ENCODE measurements at places on chromosomes 7 and 10. TPM values are rescaled to one million over a fixed set of nuclear protein-coding genes. Genes with fewer than 3 reads are reported as not detected.

SLC16A9 gene
- polyA plus RNA-seq, result 1.8 TPM

SFRP4 gene
- 0.36 TPM for polyA plus RNA-seq

PRSS37 gene
- 1.6 TPM for polyA plus RNA-seq

TMEM140 gene
- polyA plus RNA-seq, result not detected

LDB3 gene
- 2.1 TPM for polyA plus RNA-seq

IGF2BP3 gene
- not detected for polyA plus RNA-seq

TPST1 gene
- 27.8 TPM for polyA plus RNA-seq

TEX36 gene
- not detected for polyA plus RNA-seq

KLF14 gene
- polyA plus RNA-seq, result not detected

SEC61A2 gene
- polyA plus RNA-seq, result 44.2 TPM

PON2 gene
- polyA plus RNA-seq, result 50.9 TPM

DEPP1 gene
- 9.9 TPM for polyA plus RNA-seq

OR6V1 gene
- 1.2 TPM for polyA plus RNA-seq

OR2A12 gene
- polyA plus RNA-seq, result not detected

ERVW-1 gene
- 1.5 TPM for polyA plus RNA-seq

ASZ1 gene
- not detected for polyA plus RNA-seq

FXYD4 gene
- not detected for polyA plus RNA-seq

GHRHR gene
- not detected for polyA plus RNA-seq

BMPER gene
- polyA plus RNA-seq, result 10.9 TPM

LIPK gene
- not detected for polyA plus RNA-seq

EPO gene
- polyA plus RNA-seq, result not detected

IDE gene
- polyA plus RNA-seq, result 10.5 TPM

CALY gene
- 13.9 TPM for polyA plus RNA-seq

SAP25 gene
- not detected for polyA plus RNA-seq

MYL10 gene
- not detected for polyA plus RNA-seq

CYP2C18 gene
- polyA plus RNA-seq, result 5.4 TPM

MOGAT3 gene
- not detected for polyA plus RNA-seq

RHBDD2 gene
- 209 TPM for polyA plus RNA-seq

SPDYE2 gene
- not detected for polyA plus RNA-seq

DOCK4 gene
- 8.9 TPM for polyA plus RNA-seq

HIF1AN gene
- 2.3 TPM for polyA plus RNA-seq

TRIM50 gene
- polyA plus RNA-seq, result not detected

DDC gene
- polyA plus RNA-seq, result 7.0 TPM

CACNA2D1 gene
- polyA plus RNA-seq, result 3.9 TPM

ZNF804B gene
- 0.08 TPM for polyA plus RNA-seq

CTAGE4 gene
- not detected for polyA plus RNA-seq

FAM131B gene
- polyA plus RNA-seq, result 0.35 TPM

LRRN3 gene
- polyA plus RNA-seq, result 457 TPM

CRYGN gene
- polyA plus RNA-seq, result not detected

ACTL6B gene
- polyA plus RNA-seq, result 15.7 TPM

POU6F2 gene
- 4.6 TPM for polyA plus RNA-seq

RBP3 gene
- polyA plus RNA-seq, result not detected

SORCS3 gene
- polyA plus RNA-seq, result 5.0 TPM

HMX2 gene
- not detected for polyA plus RNA-seq

ARHGEF5 gene
- polyA plus RNA-seq, result not detected

IDI2 gene
- polyA plus RNA-seq, result not detected

PDE1C gene
- 31.3 TPM for polyA plus RNA-seq

POLR1F gene
- polyA plus RNA-seq, result 30.0 TPM

TMEM236 gene
- polyA plus RNA-seq, result 0.13 TPM

HTR5A gene
- 79.7 TPM for polyA plus RNA-seq

AMZ1 gene
- 0.36 TPM for polyA plus RNA-seq

THNSL1 gene
- 21.8 TPM for polyA plus RNA-seq

TAC1 gene
- 336 TPM for polyA plus RNA-seq

TRPV5 gene
- polyA plus RNA-seq, result not detected

CALML3 gene
- 0.17 TPM for polyA plus RNA-seq

CPN1 gene
- polyA plus RNA-seq, result not detected

SLC13A1 gene
- not detected for polyA plus RNA-seq

ASB15 gene
- 0.28 TPM for polyA plus RNA-seq

Measured in Purkinje cell (primary cell).